ENCODE measurements at places on chromosomes 2 and 18.

GRCh38 chr18:8779251-8779650 is 73.9 kb downstream of the MTCL1 start:
- no peak for DNase-seq

GRCh38 chr2:122955776-122956175 is 1069.3 kb upstream of the CNTNAP5 start:
- no peak for DNase-seq

DNA sequence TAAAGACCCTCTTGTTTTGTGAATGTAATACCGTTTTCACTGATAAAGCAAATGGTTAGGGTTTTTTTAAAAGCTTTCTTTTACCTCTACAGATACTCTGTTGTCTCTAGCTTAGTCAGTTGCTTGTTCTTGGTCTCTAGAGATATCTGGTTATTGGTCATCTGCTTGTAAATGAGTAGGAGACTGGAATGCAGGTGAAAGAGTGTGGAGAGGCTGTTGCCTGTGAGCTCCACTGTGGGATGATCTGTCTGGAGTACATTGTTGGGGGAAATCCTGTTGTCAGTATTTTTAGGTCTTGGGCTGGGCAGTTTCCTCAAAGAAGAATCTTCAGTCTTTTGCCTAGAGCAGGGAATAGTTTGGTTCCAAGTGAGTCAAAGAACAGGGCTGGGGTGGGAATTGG is 67.7 kb downstream of the SMCHD1 start:
- no peak for DNase-seq

DNA sequence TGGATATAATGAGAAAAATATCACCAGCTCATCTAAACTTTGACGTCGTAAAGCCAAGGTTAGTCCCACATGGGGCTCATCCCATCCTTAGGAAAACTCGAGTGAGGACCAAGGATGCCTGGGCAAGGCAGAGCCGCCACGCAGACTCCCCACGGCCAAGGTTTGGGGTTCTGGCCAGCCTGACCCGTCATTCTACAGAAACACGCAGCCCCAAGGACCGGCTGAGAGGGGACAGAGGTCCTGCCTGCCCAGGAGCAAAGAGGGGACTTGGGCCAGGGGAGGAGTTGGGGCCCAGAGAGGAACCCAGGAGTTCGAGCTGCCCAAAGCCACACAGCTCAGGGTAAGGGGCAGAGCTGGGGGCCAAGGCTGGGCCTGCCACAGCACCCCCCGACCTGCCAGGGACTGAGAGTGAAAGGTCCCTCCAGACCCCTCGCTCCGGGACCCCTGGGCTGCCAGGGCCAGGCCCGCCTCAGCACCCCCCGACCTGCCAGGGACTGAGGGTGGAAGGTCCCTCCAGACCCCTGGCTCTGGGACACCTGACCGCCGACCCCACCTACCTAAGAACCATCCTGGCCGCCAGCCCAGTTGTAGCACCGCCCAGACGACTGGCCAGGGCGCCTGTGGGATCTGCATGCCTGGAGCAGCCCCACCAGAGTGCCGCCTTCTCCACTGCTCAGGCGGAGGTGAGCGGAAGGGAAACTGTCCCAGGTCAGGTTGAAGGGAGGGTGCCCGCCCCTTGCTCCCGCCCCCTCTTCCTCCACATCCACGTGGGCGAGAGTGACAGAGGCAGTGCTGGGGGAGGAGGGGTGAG is at the start of gene PDCD1:
Gene PDCD1, minus strand, starts transcription at position 689 of the 811 bp plus-strand sequence. Its CDS starts 56 bp downstream, at position 633.
- DNase-seq: no peak

GRCh38 chr2:230217424-230217823 is 2.4 kb downstream of the SP110 start:
- no peak for DNase-seq

- no peak for DNase-seq
Observed at GRCh38 chr2:141048951-141049350, 1081.9 kb downstream of the LRP1B start.

GRCh38 chr2:178269438-178270224 is 75.3 kb downstream of the OSBPL6 start:
- DNase-seq: no peak

DNA sequence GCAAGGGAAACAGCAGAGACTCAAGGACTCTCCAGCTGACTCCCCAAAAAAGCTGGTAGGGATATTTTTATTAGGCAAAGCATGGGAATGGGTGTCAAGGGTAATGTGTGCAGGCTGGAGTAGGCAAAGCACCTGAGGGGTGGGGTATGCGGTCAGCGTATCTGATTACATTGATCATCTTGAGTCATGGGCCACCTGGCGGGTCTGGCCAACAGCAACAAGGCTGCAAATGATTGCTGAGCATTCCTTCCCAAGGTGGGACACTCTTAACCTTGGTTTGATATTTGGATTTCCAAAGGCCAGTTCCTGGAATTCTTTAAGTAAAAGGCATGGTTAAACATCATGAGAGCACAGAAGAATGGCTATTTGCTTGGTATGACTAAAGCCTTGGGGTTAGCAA is 32.6 kb upstream of the CCBE1 start:
- no peak for DNase-seq

GRCh38 chr18:9849407-9850283 is 36.1 kb upstream of the TXNDC2 start:
- DNase-seq: no peak

DNA sequence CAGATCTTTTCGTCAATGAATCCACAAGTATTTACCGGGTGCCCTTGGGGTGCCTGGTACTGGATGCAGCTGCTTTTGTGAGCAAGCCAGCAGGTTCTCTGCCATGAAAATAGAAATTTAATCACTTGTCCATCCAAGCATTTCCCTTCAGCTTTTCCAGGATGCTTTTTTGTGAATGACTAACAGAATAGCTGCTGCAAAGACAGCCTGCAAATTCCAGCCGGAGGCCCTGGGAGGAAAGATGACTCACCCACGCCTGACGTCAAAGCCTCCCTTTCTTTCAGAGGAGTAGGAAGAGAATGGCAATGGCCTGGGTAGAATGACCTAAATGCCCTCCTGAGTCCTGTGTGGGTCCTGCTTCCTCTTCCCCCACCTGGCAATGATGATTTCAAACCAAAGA is 111.9 kb downstream of the AP1S3 start:
- DNase-seq: peak; percentile 94

DNA sequence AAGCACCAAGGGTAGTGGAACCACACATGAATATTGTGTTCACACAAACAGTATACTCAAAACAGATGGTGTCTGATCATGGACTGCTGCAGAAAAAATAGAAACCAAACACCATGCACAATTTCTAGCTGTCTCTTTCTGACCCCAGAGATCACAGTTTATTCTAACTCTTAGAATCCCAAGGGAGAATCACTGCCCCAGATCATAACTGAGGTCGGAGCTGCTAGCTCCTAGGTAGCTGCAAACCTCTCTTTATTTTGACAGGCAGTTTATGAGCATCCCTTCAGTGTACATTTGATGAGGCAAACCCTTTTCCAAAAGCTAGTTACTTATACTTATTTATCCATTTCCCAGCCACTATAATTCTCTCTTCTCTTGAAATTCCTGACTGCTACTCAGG is 439.1 kb upstream of the HNMT start:
- no peak for DNase-seq

DNA sequence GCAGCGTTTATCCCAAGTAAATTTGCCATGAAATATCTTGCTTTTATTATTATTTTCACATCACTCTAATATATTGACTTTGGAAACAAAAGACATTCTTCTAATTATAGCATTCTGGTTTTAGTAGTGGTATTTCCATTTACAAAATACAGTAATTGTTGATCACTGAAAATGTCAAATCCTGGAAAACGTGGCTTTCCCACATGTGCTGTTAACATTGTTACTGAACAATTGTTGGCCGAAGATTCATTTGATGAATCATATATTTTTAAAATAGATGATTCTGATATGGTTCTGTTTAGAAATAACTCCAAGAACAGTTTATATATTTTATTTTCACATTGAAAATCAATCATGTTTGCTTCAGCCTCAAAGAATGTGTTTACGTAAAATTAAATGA is 32.9 kb downstream of the SP140 start:
- DNase-seq: no peak

- DNase-seq: no peak
Observed at GRCh38 chr2:187198136-187198535, 249.9 kb downstream of the CALCRL start.

- DNase-seq: no peak
Observed at GRCh38 chr18:45753286-45753685, 29.3 kb downstream of the SLC14A1 start.

DNA sequence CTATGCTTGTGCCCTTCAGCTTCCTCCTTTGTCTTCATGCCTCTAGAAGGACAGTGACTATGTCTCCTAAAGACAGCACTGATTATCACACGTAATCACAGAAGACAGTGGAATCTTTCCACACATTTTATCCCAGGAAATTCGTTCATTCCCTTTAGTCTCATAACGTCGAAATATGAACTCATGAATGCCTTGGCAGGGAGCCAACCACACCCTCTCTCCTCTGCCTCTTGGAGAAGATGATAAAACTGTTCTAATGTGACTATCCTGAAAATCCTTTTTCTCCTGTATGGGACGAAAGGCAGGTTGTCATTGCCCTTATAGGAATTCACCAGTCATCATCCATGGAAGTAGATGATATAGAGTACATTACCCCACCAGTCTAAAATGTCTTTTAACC is 726.6 kb upstream of the FANCL start:
- DNase-seq: no peak

DNA sequence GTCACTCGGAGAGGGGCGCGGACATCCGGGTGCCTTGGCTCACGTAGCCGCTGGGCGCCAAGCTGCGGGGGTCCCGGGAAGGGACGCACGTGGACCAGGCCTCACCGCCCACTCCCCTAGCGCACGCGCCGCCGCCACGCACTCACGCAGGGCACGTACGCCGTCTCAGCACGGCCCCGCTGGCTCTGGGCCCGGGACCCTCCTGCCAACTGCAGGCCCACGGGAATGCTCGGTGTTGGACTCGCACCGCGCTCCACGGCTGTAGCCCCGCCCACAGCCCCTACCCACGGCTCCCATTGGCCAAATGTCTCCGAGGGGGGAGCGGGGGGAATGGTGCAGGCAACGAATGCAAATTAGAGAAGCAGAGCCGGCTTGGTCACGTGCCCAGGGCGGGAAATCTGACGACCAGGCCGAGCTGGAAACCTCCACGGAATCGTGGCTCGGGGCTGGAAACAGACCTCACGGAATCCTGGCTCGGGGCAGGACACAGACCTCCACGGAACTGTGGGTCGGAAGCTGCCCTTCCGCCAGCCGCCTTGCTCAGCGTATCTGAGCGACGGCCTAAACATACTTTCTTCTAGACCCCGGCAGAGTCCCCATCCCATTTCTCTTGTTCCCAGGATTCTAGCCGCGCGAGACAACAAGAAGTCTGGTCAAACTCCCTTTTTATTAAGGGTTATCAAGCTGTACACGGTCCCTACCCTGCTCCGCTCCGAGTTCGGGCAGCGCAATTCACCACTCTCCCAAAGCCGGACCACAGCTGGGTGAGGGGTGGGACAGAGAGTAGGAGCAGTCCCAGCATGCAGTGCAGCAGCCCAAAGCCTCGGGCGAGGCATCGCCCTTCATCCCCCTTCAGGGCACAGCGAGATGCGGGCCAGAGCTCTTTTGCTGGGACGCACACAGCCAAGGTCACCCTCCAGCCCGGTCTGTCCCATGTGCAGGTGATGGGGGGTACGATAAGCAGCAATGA is at the start of gene ABCB6:
Gene ABCB6, minus strand, starts transcription at position 227 of the 970 bp plus-strand sequence. CDS start 285 bp downstream, outside the sequence.
- peak; percentile 89 for DNase-seq

- peak; percentile 22 for DNase-seq
Observed at GRCh38 chr2:164599954-164600589, 21.2 kb downstream of the GRB14 start.

DNA sequence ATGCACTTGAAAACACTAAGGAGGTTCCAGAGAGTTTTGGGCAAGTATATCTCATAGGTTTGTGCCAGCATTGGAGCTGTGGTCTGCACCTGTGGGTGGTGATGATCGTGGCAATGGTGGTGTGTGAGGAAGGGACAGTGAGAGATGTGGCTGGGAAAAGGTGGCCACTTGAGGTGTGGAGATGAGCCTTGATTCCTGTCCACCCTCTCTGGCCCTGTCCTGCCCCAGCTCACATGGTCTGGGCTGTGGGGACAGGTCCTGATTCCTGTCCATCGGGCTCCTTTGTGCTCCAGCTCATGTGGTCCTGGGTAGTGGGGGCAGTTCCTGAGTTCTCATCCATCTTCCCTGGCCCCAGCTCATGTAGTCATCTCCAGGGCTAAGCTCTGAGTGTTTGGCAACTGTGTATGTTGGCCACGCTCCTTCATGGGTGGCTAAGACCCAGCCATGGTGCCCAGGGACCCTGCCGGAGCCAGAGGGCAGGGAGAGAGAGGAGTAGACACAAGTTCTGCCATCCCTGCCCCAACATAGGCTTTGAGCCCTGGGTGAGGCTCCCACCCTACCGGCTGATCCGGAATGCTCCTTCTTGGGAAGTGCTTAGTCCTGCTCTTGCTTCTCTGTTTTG is 294.4 kb upstream of the HDAC4 start:
- DNase-seq: no peak

DNA sequence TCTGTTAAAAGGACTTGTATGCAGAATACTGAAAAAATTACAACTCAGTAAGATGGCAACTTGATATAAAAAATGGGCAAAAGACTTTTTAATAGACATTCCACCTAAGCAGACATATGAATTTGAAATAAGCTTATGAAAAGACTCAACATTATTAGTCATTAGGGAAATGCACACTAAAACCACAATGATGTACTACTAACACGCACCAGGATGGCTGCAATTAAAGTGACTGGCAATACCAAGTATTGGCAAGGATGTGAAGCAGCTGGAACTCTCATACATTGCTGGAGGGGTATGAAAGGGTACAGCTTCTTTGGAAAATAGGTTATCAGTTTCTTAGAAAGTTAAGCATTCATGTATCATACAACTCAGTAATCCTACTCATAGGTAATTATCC is 3.2 kb upstream of the ENOSF1 start:
- DNase-seq: peak; percentile 48

DNA sequence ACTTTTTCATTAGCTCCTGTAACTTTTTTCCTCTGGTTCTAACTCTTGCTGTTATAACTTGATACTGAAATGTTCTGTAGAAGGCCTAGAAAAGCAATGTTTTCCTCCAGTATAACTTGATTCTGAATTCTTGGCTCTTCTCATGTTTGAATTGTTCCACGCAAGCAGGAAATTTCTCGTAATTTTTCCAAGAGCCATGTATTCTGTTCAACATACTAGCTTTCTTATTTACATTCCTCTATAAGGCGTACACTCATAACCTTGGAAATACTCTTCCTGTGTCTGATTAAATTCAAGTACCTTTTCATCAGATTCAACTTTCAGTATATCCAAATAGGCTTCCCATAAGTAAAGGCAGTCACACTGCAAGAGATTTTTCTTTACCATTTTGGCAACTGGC is 109.1 kb downstream of the SMAD2 start:
- DNase-seq: no peak
